Daoy (cell line): ENCODE measurements at places on chromosomes 5 and 9. TPM values are rescaled to one million over a fixed set of nuclear protein-coding genes. Genes with fewer than 3 reads are reported as not detected.

The PCDHB13 gene
- 1.7 and 2.1 TPM in 2 replicates for total RNA-seq

The INSL4 gene
- total RNA-seq: not detected in 2 replicates

The PLPPR1 gene
- not detected in 2 replicates for total RNA-seq

The WNT8A gene
- not detected in 2 replicates for total RNA-seq

The PHF24 gene
- 0.11 TPM in 1 of 2 replicates, not detected in the other for total RNA-seq

The IDNK gene
- total RNA-seq: 4.2 and 12.1 TPM in 2 replicates

The MLANA gene
- total RNA-seq: not detected in 2 replicates

The F2RL2 gene
- 0.39 and 1.5 TPM in 2 replicates for total RNA-seq

The N4BP3 gene
- 3.5 and 4.6 TPM in 2 replicates for total RNA-seq

The PDZD2 gene
- 0.91 and 1.9 TPM in 2 replicates for total RNA-seq

The ASPN gene
- not detected in 2 replicates for total RNA-seq

The DBH gene
- total RNA-seq: not detected in 2 replicates

The UGT3A1 gene
- total RNA-seq: not detected in 2 replicates

The LCN9 gene
- not detected in 2 replicates for total RNA-seq

The HSD17B4 gene
- 186 and 193 TPM in 2 replicates for total RNA-seq

The FBXW2 gene
- 15.3 and 18.9 TPM in 2 replicates for total RNA-seq

The HTR1A gene
- not detected in 2 replicates for total RNA-seq

The BSPRY gene
- total RNA-seq: not detected in 2 replicates

The POU5F2 gene
- total RNA-seq: 0.29 and 0.57 TPM in 2 replicates

The PDLIM4 gene
- total RNA-seq: 94.7 and 103 TPM in 2 replicates

The ANKRD55 gene
- total RNA-seq: not detected in 2 replicates

The TMEM215 gene
- 0.33 and 0.57 TPM in 2 replicates for total RNA-seq

The TSLP gene
- 0.03 TPM in 1 of 2 replicates, not detected in the other for total RNA-seq

GRCh38 chr9:95023217-95024003 is 294.1 kb downstream of the FANCC start:
- peak; percentile 85 for DNase-seq

- no peak for DNase-seq
Observed at GRCh38 chr5:60604771-60605170, 95.2 kb downstream of the DEPDC1B start.

DNA sequence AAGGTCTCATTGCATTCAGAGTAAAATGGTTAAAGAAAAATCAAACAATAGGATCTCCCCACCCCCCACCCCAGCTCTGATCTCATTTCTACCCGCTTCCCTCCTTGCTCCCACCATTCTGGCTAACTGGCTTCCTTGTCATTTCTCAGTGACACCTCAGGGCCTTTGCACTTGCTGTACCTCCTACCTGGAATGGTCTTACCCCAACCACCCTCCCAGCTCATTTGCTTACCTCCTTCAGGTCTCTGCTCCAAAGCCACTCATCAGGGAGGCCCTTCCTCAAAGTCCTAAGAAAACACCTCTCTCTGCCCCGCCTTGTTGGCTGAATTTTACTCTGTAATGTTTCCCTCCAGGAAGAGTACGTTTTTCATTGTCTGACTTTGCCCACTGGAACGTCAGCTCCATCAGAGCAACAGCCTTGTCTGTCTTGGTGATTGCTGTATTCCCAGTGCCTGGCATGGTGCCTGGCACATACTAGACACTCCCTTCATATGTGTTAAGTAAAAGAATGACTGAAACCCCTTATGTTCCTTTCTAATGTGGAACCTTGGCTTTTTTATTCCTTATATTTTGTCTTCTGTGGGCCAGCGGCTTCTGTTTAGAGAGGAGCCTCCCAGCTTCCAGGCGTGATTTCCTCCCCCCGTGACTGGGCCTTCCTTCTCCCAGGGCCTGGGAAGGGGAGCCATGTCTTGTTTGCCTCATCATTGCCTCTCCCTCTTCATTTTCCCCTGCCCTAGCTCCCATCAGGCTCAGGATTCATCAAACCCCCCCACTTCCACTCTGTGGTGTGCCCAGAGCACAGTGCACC is 26.9 kb downstream of the NEURL1B start:
- DNase-seq: no peak

DNA sequence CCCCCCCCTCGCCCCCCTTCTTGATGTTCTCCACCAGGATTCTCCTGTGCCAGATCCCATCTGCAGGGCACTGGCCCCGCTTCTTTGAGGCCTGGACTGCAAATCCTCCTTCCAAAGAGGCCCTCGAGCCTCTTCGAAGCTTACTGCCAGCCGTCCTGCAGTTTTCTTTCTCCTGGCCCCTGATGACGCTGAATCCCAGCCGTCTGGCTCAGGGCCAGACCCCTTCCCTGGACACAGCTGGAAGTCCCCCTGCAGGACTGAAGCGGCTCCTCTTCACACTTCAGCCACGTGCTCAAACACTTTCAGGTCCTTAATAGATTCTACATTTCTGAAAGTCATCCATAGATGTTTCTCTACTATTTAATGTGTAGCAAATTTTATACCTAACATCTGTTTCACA is 121.5 kb downstream of the EHMT1 start:
- DNase-seq: peak; percentile 40

- DNase-seq: no peak
Observed at GRCh38 chr5:171155621-171156020, 153.4 kb upstream of the TLX3 start.

GRCh38 chr5:174951151-174951780 is 226.9 kb downstream of the MSX2 start:
- DNase-seq: peak; percentile 85

- peak; percentile 22 for DNase-seq
Observed at GRCh38 chr9:74391816-74392215, 105.3 kb upstream of the RORB start.

DNA sequence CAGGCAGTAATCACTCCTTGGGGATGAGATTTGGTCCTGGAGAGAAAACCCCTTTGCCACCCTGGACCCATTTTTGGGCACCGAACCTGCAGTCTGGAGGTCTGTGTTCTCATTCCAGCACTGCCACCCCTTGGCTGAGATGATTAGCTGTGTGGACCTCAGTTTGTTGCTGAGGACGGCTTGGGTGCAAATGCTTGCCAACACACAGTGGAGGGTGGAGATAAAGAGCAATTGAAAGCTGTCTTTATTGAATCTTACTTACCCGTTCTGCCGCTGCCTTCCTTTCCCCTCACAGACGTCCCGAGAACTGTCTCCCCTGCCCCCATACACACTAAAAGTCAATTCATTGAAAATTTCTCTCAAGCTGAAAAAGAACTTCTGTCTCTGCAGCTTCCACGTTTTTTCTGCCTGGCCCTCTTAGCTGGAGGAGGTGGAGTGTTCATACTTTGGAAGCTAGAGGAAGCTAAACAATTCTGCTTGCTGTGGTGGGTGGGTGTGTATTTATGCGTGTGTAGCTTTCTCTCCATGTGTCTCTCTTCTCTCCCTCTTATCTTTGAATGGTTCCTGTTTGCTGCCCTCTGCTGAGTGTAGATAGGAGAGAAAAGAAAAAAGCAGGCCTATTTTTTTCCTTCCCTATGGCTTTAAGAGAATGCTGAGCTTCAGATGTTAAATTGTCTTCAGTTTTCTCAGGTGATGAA is 6.6 kb downstream of the GALNT10 start:
- DNase-seq: peak; percentile 49

- no peak for DNase-seq
Observed at GRCh38 chr5:170629566-170630175, 125.9 kb downstream of the KCNIP1 start.

DNA sequence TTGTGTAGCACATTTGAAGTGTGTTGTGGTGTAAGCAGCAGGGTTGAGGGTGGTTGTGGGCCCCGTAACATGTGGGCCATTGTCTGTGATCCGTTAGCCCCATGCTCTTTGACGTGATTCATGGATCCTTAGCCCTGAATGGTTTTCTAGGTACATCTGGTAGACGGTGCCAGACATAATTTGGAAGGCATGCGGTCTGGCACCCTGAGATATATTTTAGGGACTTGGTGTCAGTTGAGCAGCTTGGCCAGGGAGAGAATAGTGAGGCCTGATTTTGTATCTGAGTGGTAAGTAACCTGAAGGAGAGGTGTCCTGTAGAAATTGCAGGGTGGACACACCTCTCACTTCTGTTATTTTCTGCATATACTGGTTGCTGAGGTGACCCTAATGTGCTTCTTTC is 10.9 kb downstream of the SH3GL2 start:
- DNase-seq: no peak

GRCh38 chr9:35464141-35465025 is 25.5 kb upstream of the RUSC2 start:
- DNase-seq: no peak

GRCh38 chr5:172939071-172939470 is 20.2 kb upstream of the RPL26L1 start:
- DNase-seq: no peak

GRCh38 chr9:79080536-79080935 is 491.2 kb upstream of the TLE4 start:
- no peak for DNase-seq

DNA sequence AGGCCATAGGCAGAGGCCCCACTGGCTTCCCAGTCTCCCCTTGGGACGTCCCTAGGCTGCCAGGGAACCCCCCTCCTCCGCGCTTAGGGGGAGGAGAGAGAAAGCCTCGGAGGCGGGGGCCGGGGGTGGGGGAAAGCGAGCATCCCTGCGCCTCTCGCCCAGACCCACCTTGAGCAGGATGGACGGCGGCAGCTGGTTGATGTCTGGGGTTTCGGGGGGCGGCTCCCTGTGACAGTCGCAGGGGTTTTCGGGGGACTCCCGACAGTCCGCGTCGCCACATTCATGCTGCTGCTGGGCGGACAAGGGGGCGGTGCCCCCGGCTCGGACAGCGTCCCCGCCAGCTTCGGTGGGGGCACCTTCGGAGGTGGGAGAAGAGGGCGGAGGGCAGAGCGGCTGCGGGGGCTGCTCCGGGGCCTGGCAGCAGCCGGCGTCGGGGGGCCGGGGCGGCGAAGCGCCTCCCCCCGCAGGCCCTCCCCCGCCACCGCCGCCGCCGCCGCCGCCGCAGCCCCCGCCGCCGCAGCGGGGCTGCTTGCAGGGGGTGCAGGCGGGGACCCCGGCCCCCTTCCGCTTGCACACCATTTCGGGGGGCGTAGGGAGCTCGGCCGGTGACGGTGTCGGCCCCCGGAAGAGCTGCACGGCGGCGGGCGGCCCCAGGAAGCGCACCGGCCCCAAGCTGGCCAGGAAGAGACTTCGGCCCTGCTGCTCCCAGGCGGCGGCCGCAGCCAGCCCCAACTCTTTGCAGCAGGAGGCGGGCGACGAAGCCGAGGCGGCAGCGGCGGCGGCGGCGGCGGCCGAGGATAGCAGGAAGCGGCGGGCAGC is 1.2 kb downstream of the FBXL17 start:
- DNase-seq: peak; percentile 55

GRCh38 chr5:83540783-83541182 is 69.2 kb downstream of the VCAN start:
- DNase-seq: no peak

- DNase-seq: no peak
Observed at GRCh38 chr5:170508660-170509347, 5.0 kb downstream of the KCNIP1 start.

DNA sequence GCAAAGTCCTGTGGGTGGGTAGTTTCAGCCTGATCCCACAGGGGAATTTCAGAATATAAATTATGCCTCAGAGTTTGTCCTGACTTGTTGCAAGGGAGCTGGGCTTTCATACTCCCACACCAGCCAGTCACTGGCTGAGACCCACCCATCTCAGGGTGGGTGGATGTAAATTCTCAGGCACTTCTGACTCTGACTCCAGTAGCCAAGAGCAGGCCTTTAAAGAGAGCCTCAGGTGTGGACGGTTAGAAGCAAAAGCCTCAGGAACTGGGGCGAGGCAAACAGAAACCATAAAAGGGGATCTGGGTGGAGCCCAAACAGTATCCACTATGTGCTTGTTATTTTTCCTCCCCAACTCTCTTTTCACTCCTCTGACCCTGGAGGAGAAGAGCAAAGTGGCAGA is 28.6 kb upstream of the FBXW11 start:
- no peak for DNase-seq

DNA sequence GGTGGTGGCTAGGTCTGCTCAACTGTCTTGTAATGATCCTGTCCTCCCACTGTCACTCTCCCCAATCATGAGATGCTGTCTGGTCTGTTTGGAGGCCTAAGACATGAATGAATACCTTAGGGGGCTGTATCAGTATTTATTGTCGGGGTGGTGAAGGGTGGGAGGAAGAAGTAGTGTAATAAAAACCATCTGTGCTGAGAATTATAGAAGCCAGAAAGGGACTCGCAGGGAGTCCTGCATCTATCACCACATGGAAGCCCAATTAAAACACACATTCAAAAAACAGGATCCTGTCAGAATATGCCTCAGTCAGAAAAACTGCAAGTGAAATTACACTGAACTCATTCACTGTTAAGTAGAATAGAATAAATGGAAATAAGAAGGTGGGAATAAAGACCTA is 1134.3 kb upstream of the C9orf72 start:
- no peak for DNase-seq

GRCh38 chr9:92850898-92851297 is 26.9 kb downstream of the ZNF484 start:
- no peak for DNase-seq

GRCh38 chr5:61816146-61816545 is 484.1 kb downstream of the ZSWIM6 start:
- no peak for DNase-seq

- no peak for DNase-seq
Observed at GRCh38 chr9:3794635-3795034, 268.8 kb upstream of the RFX3 start.

GRCh38 chr5:139038613-139039305 is 159.4 kb downstream of the SIL1 start:
- DNase-seq: no peak

- peak; percentile 63 for DNase-seq
Observed at GRCh38 chr5:122312591-122313406, 762 bp downstream of the SNCAIP start.
